ENCODE measurements at places on chromosomes 6 and 20.

DNA sequence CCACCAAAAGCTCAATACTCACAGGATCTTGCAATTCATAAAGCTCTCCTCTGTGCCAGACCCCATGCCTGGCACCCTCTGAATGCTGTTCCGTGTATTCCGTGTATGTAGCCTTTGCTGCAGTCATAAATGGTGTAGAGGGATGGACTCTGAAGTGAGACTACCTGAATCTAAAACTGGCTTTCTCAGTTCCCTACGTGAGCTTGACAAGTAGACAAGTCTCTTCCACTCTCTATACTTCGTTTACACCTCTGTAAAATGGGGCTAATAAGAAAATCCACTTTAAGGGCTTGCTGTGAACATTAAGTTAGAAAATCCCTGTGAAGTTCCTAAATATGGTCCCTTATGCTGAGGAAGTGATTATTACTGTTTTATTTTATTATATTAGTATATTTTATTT is 31.5 kb downstream of the PPP1R16B start:
- DNase-seq = no peak

- peak; percentile 78 for DNase-seq
Measured at GRCh38 chr6:108113557-108114519, 39.3 kb upstream of the OSTM1 start.

DNA sequence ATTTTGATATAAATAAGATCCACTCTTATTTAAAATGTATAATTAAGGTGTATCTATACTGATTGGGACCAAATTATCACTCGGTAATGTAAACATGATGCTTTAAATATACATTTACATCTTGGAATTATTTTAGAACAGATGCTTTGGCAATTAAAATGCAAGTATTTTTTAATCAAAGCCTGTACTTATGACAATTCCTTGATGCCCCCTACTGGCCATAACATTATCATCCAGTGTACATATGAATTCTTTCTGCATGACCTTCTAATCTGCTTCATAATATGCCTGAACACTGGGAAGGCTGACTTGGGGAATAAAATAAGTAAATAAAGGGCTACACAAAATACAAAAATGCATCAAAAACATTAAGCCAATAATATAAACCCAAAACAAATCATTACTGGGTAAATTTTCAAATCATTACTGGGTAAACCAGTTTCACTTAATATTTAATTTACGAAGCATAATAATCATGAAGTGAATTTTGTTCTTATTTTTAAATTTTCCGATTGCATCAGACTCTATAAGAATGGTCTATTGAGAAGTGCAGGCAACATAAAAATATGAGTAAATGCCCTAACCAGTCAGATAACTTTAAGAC is 65.1 kb downstream of the CGA start:
- no peak for DNase-seq

DNA sequence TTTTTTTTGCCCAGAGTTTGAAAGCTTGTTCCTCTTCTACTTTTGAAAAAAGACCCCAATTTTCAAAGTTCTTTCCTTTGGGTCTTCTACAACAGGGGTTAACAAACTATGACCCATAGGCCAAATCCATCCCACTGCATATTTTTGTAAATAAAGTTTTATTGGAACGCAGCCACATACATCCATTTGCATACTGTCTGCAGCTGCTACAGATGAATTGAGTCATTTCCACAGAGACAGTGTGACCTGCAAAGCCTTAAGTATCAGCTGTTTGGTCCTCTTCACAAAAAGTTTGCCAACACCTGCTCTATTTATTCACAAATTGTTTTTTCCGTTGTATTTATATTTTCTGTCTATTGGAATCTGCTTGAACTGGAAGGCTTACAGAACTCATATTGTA is 189.2 kb downstream of the TBC1D7 start:
- no peak for DNase-seq

- no peak for DNase-seq
Measured at GRCh38 chr20:24148372-24148771, 159.8 kb upstream of the GGTLC1 start.

DNA sequence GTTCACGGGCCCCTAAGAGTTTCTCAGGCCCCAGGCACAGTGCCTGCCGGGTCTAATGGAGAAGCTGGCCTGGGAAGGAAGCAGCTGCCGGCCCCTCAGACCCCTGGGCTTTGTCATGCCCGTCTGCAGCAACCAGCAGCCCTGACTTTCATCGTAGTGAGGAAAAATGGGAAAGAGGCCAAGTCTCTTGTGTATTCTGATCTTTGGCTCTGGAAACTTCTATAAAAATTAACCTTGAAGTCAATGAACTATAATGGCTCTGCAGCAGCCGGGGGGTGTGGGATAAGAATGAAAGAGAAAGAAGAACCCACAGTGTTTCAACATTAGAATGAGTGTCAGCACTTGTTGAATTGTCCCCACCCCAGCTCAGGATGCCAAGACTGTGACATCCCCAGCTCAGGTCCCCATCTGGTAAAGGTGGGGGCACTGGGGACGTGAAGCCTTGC is 12.9 kb downstream of the TGM2 start:
- DNase-seq = peak; percentile 82

- DNase-seq = no peak
Measured at GRCh38 chr6:38057994-38058393, 238.5 kb downstream of the ZFAND3 start.

- no peak for DNase-seq
Measured at GRCh38 chr20:49663112-49663511, 50.6 kb downstream of the B4GALT5 start.

DNA sequence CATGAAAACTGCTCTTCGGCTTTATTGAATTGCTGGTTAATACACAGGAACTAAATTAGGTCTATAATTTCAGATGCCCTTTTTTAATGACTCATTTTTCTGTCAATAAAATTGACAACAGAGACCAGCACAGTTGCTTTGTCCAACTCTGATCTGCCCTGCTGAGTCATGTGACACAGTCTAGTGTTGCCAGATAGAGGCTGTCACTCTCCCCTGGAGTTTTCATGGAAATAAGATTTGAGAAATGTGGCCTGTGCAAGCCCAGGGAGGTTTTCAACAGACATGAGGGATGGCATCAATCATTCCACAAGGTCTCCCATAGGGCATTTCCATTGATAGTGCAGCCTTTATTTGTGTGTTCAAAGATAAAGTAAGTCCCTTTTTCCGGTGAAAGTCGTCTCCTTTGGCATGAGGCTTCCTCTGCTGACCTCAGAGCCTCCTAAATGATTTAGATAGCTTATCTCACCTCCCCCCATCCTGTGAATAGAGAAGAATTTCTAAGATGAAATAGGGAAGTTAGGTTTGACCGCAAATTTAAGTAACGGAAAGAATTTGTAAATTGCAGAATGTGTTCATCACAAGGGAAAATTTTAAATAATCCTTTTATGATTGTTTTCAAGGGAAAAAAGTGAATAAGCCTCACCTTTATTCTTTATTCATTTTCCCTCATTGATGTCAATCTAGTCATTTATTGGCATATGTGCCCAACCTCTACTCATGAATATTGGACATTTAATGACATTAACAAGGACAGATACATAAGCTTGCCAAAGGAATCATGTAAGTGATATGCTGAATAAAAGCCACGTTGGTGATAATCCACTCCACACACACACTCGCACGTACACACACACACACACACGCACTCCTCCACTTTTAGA is 277.7 kb downstream of the ADGB start:
- no peak for DNase-seq

DNA sequence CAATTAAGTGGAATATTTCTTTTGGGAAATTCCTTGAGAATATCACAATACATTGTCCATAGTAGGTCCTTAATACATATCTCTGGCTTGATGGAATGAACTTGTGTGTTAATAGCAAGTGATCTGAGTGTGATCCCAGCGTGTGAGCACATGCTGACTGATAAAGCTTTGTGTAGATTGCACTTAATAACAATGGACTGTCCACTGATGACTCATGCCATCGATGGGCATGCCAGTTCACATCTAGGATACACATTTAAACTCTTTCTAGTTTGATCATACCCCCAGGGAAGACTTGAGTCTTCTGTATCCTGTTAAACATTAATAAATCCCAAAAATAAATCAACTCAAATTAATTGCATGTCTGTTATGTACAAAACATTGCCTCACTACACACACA is 454.3 kb upstream of the SPTLC3 start:
- no peak for DNase-seq

- peak; percentile 54 for DNase-seq
Measured at GRCh38 chr6:22447249-22448196, 121.8 kb upstream of the HDGFL1 start.

- DNase-seq = no peak
Measured at GRCh38 chr20:37807471-37808232, 95.3 kb upstream of the VSTM2L start.

DNA sequence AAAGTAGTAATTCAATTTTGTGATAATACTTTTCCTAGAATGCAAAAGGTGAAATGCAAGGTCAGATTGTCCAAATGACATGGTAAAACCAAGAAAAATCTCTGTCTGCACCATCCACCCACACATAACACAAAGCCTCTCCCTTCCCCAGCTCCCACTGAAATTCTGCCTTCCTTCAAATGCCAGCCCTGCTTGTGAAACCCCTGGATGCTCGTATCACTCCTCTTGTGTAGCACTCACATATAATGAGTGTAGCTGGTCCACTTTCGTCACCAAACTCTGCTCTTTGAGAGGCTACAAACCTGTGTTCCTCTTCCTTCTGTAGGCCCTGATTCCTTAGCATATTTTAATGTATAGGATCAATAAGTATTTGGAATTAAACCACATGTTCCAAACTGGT is 123.6 kb upstream of the BEND6 start:
- DNase-seq = no peak

DNA sequence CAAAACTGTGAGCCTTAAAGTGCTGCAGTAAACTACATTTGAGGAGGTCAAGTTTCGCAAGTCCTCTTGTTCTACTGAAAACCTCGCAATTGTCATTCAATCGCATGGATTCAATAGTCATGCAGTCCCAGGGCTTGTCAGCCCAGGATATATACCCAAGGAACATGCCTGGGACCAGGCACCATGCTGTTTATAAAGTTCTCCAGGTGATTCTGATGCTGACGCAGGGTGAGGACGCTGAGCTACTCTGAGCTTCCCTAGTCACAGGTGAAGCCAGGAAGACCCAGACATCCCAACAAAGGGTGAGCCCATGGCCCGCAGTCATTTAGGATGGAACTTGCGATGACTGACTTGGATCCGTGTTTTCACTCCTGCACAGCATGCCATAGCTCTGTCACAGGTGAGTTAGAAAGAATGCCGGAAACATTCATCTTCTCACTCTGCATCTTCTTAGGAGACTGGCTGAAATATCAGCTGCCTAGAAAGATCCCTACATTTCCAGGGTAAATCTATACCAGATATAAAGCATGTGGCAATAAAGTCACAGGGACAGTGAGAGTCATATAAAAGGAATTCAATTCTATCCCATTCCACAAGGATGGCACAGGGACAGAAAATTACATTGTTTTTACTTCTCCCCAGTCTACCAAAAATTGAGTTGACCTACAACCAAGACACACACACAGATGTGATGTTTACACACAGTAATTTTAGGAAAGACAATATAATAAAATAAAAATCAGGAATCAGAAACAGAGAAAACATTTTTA is 27.0 kb upstream of the SSTR4 start:
- no peak for DNase-seq

GRCh38 chr20:3819411-3820047 is 818 bp upstream of the AP5S1 start:
- no peak for DNase-seq

- no peak for DNase-seq
Measured at GRCh38 chr6:8556370-8557013, 121.1 kb upstream of the SLC35B3 start.

GRCh38 chr6:12047304-12047703 is 35.2 kb downstream of the HIVEP1 start:
- no peak for DNase-seq

DNA sequence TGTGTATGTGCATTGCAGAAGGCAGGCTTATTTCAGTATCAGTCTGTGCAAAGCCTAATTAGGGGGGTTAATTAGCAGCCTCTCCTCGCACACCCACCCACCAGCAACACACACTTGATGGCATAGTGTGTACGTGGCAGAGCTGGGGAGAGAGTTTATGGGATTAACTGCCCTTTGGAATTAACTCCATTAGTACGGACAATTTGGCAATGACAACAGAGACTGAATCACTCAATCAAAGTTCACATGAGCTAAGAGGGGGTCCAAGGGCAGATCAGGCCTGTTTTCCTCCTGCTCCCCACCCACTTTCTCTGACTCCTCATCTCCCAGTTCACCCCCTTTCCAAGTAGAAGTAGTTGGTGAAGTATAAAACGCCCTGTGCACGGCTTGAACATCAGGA is 69.5 kb downstream of the LRFN2 start:
- DNase-seq = no peak

GRCh38 chr6:63819831-63820230 is 184.2 kb downstream of the PHF3 start:
- DNase-seq = no peak

- DNase-seq = no peak
Measured at GRCh38 chr6:69863766-69864165, 2.6 kb upstream of the COL19A1 start.

DNA sequence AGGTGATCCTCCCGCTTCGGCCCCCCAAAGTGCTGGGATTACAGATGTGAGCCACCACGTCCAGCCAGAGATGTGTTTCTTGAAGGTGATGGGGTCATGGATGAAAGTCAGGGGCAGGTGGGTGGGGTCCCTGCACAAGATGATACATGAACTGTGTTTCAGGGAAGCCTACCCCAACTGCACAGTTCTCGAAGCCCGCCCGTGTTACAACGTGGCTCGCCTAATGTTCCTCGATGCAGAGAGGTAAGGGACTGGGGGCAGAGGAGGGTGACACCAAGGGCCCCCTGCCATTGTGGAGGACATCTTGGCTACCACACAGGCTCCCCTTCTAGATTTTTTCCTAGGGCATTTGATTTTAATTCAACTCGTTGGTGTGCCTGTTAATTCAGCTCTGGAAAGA is 11.9 kb upstream of the CAPN11 start:
- no peak for DNase-seq

GRCh38 chr6:30511169-30511546 is 21.8 kb downstream of the HLA-E start:
- no peak for DNase-seq

- no peak for DNase-seq
Measured at GRCh38 chr20:23456409-23456808, 3.7 kb upstream of the CST11 start.

DNA sequence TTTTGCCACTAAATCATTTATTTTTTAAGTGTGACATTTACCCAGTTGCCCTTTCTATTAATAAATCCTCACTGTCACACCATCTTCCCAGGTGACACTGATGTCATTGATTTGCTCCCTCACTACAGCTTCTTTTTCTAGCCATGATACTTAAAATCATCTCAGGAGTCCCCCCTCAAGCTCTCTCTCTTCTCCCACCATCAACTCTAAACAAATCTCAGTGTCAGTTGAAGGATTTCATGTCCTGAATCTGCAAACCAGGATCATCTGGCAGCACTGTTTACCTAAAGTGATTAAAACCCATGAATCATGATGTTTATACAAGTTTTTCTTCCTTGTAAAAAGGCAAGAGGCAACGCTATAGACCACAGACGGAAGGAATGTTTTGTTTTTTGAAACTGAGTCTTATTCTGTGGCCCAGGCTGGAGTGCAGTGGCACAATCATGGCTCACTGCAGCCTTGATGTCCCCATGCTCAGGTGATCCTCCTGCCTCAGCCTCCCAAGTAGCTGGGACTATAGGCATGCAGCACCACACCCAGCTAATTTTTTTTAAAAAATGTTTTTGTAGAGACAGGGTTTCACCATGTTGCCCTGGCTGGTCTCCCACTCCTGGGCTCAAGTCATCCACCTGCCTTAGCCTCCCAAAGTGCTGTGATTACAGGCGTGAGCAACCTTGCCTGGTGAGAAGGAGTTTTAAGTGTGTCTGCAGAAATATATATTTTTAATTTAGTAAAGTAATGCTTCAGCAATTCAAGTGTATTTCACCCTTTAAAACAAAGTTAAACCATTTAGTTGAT is 30.1 kb upstream of the SH3BGRL2 start:
- DNase-seq = peak; percentile 16
